ENCODE measurements at places on chromosomes 6 and 20.

DNA sequence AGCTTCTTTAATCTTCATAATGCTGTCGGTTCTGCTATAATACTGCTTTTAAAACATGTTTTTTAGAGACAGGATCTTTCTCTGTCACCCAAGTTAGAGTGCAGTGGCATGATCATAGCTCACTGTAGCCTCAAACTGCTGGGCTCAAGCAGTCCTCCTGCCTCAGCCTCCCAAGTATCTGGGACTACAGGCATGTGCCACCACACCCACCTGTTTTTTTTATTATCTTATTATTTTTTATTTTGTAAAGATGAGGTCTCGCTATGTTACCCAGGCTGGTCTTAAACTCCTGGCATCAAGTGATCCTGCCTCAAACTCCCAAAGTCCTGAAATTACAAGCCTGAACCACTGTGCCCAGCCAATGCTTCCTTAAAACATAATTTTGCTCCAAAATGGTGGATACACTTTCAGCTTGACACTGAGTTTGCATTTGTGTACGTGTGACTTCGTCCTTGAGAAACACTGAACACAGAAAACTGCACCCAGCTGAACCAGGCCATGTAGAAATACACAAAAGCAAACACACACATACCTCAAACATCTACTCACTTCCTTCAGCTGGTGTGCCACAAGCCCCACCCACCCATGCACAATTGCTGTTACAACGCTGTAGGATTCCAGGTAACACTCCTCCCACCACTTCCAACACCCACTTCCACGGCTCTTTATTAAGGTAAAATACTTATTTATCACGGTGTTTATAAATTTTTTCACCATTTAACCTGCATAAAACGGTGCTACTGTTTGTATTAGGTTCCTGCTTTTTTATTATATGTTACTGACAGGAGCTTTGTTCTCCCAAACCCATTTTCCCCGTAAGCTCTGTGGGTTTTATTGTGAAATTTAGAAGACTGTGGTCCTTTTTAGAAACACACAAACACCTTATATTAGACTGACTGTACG is 109.1 kb downstream of the TSHZ2 start:
- no peak for DNase-seq

- DNase-seq = no peak
These were observed 38.9 kb upstream of the CALHM6 start for GRCh38 chr6:116422238-116422637.

DNA sequence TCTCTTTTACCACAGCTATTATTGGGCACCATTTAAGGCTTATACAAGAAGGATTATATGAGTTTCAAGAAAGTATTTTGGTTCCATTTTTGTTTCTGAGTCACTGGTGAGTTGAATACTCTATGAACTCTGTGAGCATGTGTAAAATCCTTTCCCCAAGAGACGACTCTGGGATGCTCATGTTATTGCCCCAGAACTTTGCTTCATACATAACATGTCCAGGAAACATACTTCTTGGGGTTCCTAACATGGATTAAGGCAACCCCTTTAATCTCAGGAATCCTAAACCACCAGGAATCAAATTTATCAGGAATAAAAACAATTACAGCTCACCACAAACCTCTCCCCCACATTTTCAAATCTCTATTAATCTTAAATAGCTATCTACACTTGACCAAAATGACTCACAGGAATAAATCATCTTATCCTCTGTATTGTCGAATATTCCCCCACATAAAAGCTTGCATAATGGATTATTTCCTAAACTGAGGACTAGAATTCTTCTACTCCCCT is 117.5 kb upstream of the COL21A1 start:
- DNase-seq = no peak

- DNase-seq = no peak
These were observed 281.6 kb downstream of the PLCB1 start for GRCh38 chr20:8413691-8414090.

GRCh38 chr20:1264727-1265126 is 1.4 kb upstream of the SNPH start:
- no peak for DNase-seq

DNA sequence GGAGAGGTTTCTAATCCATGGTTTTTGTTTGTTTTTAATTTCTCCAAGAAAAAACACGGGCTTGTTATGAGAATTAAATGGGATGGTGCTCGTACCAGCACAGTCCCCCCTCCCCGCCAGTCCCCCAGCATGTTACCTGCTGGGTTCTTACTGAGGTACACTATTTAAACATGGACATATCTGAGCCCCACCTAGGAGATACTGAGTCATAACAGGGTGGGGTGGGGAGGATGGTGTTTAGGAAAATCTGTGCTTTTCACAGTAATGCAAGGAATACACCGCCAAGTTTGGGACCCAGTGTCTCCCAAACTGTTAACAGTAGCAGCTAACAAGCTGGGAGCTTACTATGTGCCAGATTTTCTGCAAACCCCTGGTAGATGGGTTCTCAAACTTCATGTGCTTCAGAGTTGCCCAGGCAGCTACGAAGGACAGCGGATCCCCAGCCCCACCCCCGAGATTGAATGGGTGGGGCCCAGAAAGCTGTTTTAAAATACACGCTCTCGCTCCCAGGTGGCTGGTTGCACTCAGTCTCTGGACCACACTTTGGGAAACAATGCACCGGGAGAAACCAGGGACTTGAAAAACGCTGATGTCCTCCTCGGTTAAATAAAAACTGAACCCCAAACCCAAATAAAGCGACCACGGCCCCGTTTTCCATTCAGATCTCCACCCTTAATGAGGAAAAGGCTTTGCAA is 995 bp downstream of the ZFP64 start:
- peak; percentile 50 for DNase-seq

GRCh38 chr6:112683106-112683505 is 336.0 kb downstream of the RFPL4B start:
- no peak for DNase-seq

GRCh38 chr20:6940048-6940447 is 172.6 kb downstream of the BMP2 start:
- DNase-seq = peak; percentile 55

DNA sequence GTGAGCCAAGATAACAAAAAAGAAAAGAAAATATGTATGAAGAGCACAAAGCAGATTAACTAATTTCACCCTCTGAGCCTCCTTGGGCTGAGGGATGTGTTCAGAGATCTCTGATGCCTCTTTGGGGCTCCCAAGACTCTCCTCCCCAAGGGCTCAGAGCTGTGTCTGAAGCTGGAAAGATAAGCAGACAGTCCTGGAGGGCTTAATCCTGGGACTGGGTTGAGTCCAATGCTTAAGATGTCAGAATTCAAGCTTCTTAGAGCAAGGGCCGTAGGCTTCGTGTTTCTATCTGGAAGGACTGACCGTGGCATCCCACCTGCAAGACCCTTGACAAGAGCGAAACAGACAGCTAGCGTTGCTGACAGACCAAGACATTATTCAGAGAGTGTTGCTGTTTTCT is 229.0 kb downstream of the ZMYND8 start:
- no peak for DNase-seq

DNA sequence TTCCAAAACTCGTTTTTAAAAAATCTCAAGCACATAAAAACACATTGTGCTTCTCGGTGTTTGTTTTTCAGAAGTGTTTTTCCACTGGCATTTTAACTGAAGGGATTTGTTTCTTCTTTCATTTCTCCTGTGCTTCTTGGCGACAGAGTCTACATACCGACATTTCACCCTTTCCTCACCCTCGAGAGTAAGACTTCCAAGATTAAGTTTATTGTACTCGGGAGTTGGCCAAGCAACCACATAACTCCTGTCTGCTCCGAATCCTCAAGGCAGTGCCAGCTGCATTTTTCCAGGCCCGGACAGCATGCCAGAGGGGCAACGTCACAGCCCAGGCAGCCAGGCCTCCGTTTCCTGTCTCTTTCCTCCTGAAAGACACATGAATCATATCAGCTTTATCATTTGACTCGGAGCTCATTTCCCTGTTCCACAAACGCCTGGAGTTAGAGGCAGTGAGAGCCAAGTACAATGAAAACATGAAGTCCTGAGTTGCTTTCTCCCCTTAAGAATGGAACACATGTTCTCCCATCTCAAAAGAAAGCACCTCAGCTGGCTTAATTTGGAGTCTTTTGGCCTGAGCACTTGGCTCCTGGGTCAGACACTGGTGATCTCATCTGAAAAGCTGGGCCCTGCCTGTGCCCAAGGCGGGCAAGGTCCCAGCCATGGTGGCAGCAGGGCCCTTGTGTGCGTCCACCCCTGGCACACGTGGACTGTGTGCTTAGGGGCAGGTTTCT is 23.2 kb upstream of the FAM50B start:
- DNase-seq = no peak

GRCh38 chr6:74333406-74333805 is 637.4 kb downstream of the CD109 start:
- DNase-seq = no peak

DNA sequence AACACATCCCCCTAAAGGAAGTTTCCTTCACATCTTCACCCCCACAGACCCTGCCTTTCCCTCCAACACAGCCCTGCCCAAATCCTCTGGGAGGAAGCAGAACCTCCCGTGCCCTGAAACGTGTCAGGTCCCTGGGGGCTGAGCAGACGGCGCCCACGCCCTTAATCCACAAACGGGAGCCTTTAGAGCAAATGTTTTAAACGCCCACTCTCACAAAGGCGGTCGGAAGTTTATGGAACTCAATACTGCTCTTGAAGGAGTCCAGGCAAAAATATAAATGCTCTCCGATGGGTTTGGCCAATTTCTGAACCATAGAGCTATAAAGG is 237.1 kb upstream of the AFDN start:
- no peak for DNase-seq

GRCh38 chr20:61933481-61933950 is 132.2 kb downstream of the TAF4 start:
- DNase-seq = no peak

DNA sequence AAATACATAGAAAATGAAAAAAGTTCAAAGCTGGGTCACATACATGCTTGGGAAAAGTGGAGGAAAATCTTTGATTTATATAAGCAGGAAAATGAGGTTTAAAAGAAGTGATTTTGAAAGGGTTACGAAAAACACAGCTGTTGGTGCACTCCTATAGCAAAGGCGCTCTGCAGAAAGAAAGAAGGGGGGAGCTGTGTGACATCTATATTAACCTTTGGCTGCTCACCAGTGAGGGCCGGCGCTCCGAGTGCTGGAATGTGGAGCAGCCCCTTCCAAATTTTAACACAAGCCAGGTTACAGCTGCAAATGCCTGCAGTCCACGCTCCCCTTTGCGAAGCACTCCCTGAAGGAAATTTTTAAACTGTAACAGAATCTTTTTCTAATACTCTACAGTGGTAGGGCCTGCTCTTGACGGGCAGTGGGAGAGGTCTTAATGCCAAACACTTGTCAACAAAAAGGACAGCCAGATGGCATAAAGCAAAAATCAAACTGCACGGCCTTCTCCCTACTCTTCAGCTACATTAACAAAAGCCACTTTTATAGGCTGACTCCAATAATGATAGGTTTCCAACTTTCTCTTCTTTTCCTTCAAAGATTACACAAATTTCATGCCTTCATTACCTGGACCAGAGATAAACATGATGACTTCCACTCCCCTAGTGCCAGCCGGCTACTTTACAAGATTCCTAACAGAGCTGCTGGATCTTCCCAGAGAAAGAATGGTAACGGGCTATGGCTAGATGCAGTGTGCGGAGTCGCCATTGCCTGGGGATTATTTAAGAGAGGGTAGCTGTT is 4.8 kb downstream of the BMP7 start:
- no peak for DNase-seq

- no peak for DNase-seq
These were observed 83.9 kb downstream of the KCNB1 start for GRCh38 chr20:49398401-49399144.

- DNase-seq = peak; percentile 52
These were observed 101.8 kb upstream of the AKIRIN2 start for GRCh38 chr6:87803791-87804190.

- DNase-seq = no peak
These were observed 132.5 kb upstream of the PHACTR3 start for GRCh38 chr20:59471653-59472421.

GRCh38 chr20:13659288-13659687 is 20.6 kb upstream of the TASP1 start:
- DNase-seq = peak; percentile 21

DNA sequence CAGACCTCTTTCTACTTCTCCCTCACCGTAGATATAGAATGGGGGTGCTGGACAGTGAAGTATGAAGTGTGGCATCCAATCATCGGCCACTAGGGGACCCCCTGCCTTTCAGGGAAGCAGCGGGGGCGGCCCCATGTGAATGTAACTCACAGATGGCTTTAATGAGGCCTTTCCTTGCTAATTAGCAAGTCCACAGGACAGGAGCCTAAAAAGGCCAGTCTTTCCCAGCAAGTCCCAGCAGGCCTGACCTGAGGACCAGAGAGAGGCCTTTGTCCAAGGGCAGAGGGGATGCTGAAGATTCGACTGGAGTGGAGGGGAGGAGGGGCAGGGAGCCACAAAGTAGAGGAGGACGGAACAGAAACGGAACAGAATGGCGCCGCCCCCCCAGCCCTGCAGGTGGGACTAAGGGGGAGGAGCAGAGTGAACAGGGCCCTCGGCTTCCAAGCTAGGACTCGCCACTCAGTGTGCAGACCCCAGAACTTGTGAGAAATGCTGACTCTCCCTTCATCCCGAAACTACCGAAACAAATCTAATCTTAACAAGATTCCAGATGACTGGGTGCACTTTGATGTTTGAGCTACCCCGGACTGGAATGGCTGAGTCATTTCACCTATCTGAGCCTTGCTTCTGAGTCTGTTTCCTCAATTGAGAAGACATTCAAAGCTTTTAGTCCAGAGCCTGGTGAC is 5.8 kb downstream of the C6orf132 start:
- peak; percentile 39 for DNase-seq

DNA sequence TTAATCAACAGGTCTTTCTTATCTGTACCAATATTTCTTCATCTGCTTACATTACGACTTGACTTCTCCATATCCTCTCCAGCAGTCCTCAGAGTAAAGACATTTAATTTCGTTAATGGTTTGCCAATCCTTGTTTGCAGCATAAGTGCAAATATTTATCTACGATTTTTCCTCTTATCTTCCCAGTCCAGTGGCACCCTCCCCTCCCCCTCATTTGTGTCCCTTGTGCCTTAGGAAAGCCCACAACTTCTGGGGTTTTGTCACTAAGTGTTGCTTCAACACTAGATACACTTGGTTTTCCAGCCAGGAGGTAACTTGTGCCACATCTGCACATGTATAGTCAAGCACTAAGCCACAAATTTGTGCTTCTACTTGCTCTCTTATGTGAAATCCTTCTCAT is 327.2 kb downstream of the CBLN4 start:
- DNase-seq = no peak

DNA sequence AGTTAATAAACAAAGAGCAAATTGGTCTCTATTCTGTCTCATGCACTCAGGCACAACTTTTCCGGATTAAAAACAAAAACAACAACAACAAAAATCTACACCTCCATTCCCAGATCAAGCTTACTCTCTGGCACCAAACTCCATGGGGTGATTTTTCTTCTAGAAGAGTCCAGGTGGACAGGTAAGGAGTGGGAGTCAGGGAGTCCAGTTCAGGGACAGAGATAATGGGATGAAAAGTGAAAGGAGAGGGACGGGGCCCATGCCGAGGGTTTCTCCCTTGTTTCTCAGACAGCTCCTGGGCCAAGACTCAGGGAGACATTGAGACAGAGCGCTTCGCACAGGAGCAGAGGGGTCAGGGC is 437 bp upstream of the HLA-A start:
- no peak for DNase-seq

- no peak for DNase-seq
These were observed 23.7 kb upstream of the ID1 start for GRCh38 chr20:31581391-31581790.
